Renal cortex interstitium (tissue), 15 donors: ENCODE measurements at places on chromosomes 6 and 20.
A peak's percentile ranks its signal among the peaks of the same experiment; 100 is the strongest.

DNA sequence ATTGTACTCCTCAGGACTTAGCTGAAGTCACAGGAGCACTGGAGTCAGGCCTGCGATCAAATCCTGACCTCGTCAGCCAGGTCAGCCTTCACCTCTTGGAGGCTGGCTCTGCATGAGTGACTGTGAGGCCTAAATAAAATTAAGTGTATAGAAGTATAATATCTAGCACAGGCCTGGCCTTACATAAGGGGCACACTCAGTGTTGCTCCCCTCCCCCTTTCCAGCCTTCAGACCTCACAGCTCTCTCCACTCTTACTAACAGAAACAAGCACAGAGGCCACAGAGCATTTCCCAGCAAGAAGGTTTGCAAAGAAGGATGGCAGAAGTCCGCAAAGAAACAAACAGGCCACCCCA is 84.8 kb downstream of the TRERF1 start:
- DNase-seq: no peak

DNA sequence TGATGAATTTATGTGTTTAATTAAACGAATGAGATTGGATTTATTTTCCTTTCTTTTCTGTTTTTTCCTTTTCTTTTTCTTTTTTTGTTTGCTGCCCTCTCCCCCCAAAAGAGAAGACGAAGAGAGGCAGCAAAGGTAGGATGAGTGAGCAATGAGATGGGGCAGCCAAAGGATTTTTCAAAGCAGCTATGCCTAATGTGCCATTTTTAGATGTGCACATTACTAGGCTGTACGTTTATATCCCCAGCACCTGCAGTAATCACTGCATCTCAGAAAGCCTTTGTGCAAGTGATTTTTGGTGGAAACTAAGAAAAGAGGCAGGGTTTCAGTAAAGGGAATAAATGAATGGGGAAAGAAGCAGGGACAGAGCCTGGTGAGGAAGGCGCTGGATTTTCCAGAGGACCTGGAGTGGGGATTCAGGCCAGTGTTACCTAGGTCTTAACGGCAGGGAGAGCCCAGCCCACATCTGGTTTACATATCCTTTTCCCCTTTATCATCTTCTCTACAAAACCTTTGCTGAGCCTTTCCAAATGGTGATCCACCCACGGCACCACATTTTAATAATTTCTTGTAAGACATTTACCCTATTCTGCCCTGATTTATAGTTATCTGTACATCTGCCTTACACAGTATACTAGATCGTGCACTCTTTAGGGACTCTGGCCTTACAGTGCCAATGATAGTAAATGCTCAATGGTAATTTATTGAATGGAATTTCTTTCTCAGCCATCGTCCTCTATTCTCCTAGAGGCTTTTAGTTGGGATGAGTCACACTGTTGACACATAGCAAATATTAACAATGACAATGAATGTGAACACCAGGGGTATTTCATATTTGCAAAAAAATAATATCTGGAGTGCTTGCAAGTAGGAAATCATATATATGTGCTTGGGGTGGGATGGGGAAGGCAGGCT is 38.3 kb upstream of the ATXN1 start:
- DNase-seq: no peak

- DNase-seq: no peak
Observed at GRCh38 chr6:127366282-127367022, 23.0 kb upstream of the ECHDC1 start.

- DNase-seq: no peak
Observed at GRCh38 chr6:153207006-153207405, 75.9 kb upstream of the RGS17 start.

DNA sequence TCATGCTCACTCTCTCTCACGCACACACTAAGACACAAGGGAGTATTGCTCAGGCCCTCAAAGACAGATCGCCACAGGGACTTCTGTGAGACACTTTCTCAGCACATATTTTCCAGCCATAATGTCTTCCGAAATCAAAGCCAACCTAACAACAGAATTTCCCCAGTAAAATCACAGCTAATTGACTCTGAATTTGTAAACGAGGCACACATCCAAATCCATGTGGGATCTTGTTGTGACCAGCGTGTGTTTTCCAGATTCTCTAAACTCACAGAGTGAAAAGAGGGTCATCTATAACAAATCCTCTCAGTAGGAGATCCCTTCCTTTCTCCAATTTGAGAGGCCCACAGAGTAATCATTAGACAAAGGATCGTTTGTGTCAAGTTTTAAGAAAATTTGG is 280.4 kb downstream of the PACRG start:
- DNase-seq: no peak

DNA sequence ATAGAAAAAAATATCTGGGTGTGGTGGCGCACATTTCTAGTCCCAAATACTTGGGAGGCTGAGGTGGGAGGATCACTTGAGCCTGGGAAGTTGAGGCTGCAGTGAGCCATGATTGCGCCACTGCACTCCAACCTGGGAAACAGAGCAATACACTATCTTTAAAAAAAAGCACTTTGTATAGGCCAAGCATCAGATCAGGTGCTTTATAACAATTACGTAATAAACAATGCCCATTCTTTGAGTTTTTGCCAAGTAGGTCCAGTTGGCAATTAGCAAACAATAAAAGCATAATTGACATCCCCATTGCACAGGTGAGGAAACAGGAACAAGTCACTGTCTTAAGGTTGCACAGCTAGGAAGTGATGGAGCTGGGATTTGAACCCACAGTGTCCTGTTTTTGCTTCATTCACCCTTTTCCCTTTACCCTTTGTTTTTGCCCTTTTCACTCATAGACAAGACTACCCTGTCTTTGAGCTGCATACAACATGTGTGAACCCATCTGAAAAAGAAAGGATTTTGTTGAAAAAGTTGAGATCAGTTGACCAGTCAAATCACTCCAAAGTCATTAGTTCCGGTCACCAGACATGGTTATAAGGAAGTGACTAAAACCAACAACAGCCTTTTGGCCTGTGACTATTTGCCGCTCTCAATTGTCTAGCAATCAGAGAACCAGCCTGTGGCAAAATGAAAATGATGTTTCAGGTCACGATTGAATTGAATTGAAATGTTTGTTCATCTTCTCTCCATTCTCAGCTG is 303.6 kb downstream of the TFAP2C start:
- DNase-seq: no peak

- no peak for DNase-seq
Observed at GRCh38 chr20:58691773-58692578, 624 bp upstream of the NPEPL1 start.

DNA sequence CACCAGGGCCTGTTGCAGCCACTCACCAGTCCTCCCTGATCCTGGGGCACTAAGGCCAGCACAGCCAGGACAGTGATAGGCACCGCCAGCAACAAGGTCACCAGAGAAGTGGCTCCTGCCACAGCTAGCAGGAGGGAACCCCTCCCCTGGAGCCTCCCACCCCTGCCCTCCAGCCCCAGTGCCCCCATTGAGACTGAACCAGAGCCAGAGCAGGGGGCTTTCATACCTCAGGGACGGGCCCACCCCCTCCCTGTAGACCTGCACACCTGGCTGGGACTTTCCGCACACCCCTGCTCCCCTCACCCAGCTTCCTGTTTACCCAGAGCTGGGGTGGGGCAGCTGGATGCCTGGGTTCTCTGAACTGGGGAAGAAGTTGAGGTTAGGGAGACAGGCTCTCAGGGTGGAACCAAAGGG is at the start of gene LTB:
Gene LTB (minus strand): TSS at position 195 of the 414 bp plus-strand sequence. CDS start 7 bp downstream, at position 188.
- DNase-seq: no peak

- DNase-seq: no peak
Observed at GRCh38 chr6:34919651-34920050, 30.6 kb downstream of the ANKS1A start.

- no peak for DNase-seq
Observed at GRCh38 chr6:15882915-15883314, 220.1 kb upstream of the DTNBP1 start.

DNA sequence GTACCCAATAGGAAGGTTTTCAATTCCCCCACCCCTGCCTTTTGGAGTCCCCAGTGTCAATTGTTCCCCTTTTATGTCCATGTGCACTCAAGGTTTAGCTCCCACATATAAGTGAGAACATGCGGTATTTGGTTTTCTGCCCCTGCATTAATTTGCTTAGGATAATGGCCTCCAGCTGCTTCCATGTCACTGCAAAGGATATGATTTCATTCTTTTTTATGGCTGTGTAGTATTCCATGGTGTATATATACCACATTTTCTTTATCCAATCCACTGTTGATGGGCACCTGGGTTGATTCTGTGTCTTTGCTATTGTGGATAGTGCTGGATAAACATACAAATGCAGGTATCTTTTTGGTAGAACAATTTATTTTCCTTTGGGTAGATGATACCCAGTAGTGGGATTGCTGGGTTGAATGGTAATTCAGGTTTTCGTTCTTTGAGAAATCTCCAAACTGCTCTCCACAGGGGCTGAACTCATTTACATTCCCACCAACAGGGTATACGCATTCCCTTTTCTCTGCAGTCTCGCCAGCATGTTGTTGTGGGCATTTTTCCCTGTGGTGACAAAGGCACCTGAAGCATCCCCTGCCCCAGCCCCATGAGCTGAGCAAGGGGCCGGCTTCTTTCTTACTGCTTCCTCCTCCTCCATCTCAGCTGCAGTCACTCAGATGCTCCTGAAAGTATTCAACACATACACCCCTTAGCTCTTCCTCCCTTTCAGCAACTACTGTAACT is 66.7 kb downstream of the ELOVL2 start:
- DNase-seq: no peak

DNA sequence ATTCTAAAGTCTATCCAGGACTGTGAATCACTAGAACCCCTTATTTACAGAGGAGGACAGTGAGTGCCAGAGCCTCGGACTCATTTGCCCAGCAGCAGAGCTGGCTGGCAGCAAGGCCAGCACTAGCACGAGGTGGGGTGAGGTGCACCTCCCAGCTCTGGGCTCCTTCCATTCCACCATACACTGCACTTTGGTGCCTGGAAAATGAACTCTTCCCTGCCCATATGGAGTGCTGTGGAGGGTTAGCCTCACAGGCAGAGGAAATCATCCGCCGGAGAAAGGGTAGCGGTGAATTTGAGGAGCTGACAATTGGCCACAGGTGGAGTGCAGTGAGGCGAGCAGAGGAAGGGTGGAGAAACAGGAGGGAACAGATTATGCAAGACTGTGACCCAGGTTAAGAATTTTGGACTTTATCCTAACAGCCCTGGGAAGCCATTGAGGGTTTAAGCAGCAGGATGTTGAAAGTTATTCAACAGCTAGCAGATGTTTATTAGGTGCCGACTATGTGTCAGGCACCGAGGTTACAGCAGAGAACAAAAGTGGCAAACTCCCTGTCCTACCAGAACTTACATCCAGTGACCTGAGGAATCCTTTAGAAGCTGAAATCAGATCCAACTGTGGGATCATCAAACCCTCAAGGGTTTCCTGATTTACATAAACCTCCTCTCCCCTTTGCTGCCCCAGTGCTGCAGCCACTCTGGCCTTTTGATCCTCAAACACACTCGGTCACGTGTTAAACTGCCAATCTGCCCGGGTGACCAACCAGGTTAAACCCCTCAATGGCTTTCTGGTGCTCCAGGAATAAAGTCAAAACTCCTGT is 6.2 kb downstream of the TRIM26 start:
- DNase-seq: peak; percentile 31

GRCh38 chr6:14959324-14959885 is 286.5 kb upstream of the JARID2 start:
- no peak for DNase-seq

DNA sequence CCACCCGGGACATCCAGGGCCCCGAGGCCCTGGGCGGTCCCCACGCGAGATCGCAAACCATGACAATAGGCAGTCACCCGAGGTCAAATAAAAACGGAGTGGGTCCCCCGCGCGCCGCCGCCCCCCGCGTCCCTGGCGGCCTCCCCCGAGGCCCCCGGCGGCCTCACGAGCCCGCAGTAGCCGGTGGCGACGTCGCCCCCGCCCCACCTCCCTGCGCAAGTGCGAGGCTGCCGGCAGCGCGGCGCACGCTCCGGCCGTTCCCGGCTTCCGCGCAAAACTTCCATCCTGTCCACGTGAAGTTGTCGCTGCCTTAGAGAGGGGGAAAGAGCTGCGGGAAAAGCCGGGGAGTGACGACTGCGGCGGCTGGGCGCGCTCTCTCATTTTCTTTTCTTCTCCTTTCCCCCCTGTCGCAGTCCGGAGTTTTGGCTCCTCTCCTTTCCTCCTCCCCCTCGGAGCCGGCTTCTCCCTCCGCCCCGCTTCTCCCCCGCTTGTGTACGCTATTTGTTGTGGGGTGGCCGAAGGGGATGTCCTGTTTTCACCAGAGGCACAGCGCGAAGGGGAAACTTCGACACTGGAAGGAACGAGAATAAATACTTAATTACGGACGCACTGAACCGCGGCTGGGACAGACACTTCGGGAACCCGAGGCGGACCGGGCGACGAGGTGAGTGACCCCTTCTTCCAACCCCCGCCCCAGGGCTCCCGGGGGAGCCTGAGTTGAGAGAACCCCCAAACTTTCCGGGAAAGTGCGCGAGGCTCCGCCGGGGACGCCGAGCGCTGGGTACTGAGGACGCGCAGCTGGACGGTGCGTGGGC is at the start of gene EYA4:
Gene EYA4 (plus strand): TSS at position 272 of the 815 bp plus-strand sequence. CDS start 33,424 bp downstream, outside the sequence.
- DNase-seq: no peak

- no peak for DNase-seq
Observed at GRCh38 chr6:72286911-72287311, 335.0 kb upstream of the KCNQ5 start.

GRCh38 chr6:70216767-70217166 is 86.1 kb downstream of the COL9A1 start:
- DNase-seq: no peak

DNA sequence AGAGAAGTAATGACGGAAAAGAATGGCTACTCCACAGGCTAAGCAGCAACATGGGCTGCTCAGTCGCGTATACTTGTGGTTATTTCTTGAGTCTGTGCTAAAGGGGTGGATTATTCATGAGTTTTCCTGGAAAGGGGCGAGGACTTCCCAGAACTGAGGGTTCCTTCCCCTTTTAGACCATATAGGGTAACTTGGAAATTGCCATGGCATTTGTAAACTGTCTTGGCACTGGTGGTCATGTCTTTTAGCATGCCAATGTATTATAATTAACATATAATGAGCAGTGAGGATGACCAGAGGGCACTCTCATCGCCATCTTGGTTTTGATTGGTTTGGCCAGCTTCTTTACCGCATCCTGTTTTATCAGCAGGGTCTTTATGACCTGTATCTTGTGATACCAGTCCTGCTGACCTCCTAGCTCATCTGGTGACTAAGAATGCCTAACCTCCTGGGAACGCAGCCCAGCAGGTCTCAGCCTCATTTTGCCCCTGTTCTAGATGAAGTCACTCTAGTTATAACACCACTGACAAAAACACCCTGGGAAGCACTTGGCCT is 11.4 kb downstream of the LBP start:
- DNase-seq: no peak

GRCh38 chr6:166815629-166816028 is 140.7 kb downstream of the RNASET2 start:
- peak; percentile 4 for DNase-seq

DNA sequence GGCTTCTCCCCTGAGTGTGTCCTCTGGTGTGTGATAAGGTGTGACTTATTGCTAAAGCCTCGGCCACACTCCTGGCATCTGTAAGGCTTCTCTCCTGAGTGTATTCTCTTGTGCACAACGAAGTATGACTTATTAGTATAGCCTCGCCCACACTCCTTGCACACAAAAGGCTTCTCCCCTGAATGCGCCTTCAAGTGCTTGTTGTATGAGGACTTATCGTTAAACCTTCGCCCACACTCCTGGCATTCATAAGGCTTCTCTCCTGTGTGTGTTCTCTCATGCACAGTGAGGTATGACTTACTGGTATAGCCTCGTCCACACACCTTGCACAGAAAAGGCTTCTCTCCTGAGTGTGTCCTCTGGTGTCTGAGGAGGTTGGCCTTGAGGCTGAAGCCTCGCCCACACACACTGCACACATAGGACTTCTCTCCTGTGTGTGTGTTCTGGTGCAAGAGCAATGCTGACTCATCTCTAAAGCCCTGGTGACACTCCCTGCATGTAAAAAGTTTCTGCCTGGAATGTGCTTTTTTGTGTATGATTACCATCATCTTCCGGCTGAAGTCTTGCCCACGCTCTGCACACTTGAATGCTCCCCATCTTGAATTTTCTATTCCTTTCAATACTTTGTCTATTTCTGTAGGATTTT is 20.4 kb downstream of the ZNF337 start:
- no peak for DNase-seq
